ENCODE measurements at places on chromosomes 4 and X. TPM values are rescaled to one million over a fixed set of nuclear protein-coding genes. Genes with fewer than 3 reads are reported as not detected.
A peak's percentile ranks its signal among the peaks of the same experiment; 100 is the strongest.

DNA sequence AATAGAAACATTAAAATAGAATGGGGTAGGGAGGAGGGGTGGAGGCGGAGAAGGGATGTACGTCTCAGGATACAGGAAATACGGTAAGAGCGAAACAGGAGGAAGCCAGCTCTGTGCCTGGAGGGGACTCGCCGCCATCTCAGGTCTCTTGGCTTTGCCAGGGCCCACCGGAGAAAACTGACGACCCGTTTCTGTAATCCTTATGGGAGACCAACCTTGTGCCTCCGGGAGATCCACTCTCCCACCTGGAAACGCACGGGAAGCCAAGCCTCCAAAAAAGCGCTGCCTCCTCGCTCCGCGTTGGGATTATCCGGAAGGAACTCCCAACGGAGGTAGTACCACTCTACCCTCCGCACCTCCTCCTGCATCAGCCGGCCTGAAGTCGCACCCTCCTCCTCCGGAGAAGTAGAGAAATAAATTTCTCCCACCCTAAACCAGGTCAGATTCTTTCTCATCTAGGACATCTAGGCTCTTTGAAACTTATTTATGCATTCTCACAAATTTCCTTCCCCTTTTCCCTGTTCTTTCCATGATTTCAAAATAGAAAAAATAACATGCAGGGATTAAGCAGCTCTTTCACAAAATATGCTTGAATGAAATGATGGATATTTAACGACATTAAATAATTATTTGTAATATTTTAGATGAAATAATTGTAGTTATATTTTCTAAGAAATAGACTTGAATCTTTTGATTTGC is at the start of gene NBDY:
TSS of gene NBDY (plus strand) at position 92 of the 699 bp plus-strand sequence. CDS start at position 203, 111 bp downstream.
- H3K4me1 ChIP-seq: peaks cover 5% of the 10 kb centered on the region
- H3K27me3 ChIP-seq: no peaks in the 10 kb centered on the region
- no peaks in the 10 kb centered on the region for H3K36me3 ChIP-seq
- H3K27ac ChIP-seq: peak within 1 kb of the TSS; percentile 81

GRCh38 chrX:153537526-153538295 is 20.3 kb downstream of the ATP2B3 start:
- DNase-seq: no peak
- no peaks in the 10 kb centered on the region for H3K36me3 ChIP-seq
- no peaks in the 10 kb centered on the region for H3K4me1 ChIP-seq
- no peak overlapping the region for H3K27ac ChIP-seq
- H3K4me3 ChIP-seq: no peak overlapping the region
- H3K27me3 ChIP-seq: no peaks in the 10 kb centered on the region

GRCh38 chr4:121053601-121054143 is 18.7 kb downstream of the NDNF start:
- H3K4me1 ChIP-seq: no peaks in the 10 kb centered on the region
- H3K4me3 ChIP-seq: no peak overlapping the region
- no peaks in the 10 kb centered on the region for H3K36me3 ChIP-seq
- no peak for DNase-seq

- H3K4me1 ChIP-seq: no peaks in the 10 kb centered on the region
- no peak overlapping the region for H3K4me3 ChIP-seq
- DNase-seq: no peak
- no peaks in the 10 kb centered on the region for H3K36me3 ChIP-seq
Observed at GRCh38 chr4:159414305-159414704, 311.4 kb downstream of the RAPGEF2 start.

GRCh38 chrX:30196322-30196721 is 19.0 kb upstream of the MAGEB2 start:
- H3K4me1 ChIP-seq: no peaks in the 10 kb centered on the region
- no peaks in the 10 kb centered on the region for H3K27me3 ChIP-seq
- no peaks in the 10 kb centered on the region for H3K36me3 ChIP-seq
- no peak for DNase-seq
- no peak overlapping the region for H3K4me3 ChIP-seq

GRCh38 chr4:90220459-90220858 is 93.3 kb downstream of the CCSER1 start:
- H3K4me3 ChIP-seq: no peak overlapping the region
- no peak for DNase-seq
- no peaks in the 10 kb centered on the region for H3K36me3 ChIP-seq
- no peaks in the 10 kb centered on the region for H3K27me3 ChIP-seq
- no peak overlapping the region for H3K27ac ChIP-seq

The NUDT6 gene
- 3.1 TPM for polyA plus RNA-seq

The HSFX4 gene
- not detected for polyA plus RNA-seq

The CDS1 gene
- 0.11 TPM for polyA plus RNA-seq
